ENCODE measurements at places on chromosomes 3 and 15.

DNA sequence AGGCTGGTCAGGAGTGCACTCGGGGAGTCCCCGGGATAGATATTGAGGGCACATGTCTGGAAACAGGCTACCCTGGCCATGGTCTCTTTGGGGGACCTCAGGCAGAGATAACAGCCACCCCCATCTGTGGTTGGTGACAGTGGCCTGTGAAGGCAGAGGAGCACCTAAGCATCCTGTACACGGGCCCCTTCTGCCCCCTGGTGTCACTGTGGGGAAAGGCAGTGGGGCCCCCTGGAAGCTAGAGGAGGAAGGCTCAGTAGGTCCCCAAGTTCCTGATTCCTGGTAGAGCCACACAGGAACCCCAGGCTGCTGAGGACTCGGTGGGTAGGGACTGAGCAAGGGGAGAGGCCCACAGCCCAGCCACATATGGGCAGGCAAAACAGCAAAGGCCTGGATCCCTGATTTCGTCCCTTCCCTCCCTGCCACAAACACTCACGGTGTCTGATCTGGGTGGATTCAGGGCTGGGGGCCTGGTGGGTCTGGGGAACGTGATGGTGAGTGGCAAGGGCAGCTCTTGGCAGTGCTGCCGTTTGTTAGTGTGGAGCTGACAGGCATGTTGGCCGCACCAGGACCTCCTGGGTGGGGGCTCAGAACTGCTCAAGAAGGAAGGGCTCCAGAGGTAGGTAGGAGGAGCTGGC lies 14.1 kb upstream of the CXCR6 start:
- DNase-seq: peak; percentile 59

DNA sequence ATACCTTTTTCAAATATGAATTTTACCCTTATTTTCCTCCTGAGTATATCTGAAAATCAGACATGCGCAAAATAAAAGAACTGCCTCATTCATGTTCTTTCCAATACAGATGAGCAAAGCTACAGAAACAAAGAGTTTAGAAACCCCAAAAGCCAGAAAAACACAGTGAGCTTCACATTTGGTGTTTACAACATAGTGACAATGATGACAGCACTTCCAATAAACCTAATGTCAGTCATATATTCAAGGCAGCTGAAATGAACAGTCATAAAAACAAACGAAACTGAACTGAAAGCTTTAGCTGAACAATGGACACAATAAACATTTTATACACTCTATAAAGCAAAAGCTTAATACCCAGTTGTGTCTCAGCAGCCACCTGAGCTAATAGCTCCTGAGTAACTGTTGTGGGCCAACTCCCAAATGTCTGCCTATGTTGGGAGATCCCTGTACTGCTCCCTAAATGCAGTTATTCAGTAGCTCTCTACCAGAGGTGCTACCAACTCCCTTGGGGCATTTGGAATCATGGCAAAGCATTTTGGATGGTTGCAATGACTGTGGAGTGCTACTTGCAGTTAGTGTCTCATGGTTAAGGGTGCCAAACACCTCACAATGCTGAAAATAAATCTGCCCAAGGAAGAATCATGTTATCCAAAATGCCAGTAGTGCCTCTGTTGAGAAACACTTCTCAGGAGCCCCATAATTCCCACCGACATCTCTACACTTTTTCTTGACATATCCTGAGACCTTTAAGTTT lies 131.5 kb downstream of the TGFBR2 start:
- no peak for DNase-seq

DNA sequence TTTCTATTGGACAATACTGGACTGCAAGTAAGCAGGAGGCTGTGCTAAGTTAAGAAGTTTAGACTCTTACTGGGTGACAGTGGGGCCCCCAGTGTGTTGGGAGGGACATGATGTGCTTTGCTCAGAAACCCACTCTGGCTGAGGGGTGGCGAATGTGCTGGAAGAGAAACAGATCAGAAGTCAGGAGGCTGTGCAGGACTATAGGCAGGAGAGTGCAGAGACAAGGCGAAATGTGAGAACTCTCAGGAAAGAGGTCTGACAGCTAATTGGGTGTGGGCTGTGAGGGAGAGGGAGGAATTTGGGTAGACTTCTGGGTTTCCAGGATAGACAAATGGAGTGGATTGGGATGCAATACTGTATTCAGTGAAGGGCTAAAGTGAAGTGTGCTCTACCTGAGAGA lies 12.0 kb downstream of the SLC24A1 start:
- no peak for DNase-seq

DNA sequence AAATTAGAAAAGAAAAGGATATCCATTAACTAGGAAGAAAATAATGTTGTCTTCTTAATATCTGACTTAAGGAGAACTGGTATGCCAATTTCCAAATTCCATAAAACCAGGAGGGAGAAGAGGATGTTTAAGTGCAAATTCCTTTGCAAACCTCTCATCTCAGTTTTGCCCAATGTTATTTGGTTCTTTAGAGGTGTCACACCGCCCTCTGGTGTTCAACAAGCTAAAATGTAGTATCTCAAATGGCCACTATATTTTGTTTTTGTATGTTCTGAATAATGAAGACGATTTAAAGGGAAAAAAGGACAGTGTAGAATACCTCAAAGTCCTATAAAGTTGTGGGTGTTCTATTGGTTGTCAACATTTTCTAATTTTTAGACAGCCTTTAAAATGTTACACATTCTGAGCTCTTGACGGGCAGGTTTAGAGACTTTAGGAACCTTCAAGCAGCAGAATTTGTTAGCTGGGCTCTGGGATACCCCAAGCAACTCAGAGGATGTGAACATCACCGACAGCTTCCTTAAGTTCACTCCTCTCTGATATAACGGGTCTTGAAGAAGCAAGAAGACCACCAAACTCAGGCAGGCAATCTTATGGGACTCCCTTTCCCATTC lies 458.3 kb downstream of the MFSD1 start:
- DNase-seq: peak; percentile 34

DNA sequence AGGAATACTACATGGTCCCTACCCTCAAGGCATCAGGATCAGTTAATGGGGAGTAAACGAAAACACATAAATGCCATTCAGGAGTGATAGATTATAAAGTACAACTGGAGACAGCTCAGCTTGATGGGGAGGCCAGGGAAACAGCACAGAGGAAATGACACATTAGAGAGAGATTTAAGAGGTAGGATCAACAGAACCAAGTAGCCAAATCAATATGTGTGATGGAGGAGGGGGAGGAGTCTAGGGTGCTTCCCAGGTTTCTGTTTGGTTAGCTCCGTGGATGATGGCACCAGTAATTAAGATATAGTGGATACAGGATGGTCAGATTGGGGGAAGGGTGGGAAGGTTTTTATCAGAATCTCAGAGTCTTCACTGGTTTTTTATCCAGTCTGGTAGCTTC lies 229.5 kb upstream of the ROPN1 start:
- no peak for DNase-seq

GRCh38 chr3:77536038-77536775 lies 496.3 kb downstream of the ROBO2 start:
- no peak for DNase-seq

GRCh38 chr3:187765342-187765741 lies 20.1 kb upstream of the BCL6 start:
- no peak for DNase-seq

GRCh38 chr3:192818126-192818525 lies 90.8 kb upstream of the FGF12 start:
- no peak for DNase-seq

DNA sequence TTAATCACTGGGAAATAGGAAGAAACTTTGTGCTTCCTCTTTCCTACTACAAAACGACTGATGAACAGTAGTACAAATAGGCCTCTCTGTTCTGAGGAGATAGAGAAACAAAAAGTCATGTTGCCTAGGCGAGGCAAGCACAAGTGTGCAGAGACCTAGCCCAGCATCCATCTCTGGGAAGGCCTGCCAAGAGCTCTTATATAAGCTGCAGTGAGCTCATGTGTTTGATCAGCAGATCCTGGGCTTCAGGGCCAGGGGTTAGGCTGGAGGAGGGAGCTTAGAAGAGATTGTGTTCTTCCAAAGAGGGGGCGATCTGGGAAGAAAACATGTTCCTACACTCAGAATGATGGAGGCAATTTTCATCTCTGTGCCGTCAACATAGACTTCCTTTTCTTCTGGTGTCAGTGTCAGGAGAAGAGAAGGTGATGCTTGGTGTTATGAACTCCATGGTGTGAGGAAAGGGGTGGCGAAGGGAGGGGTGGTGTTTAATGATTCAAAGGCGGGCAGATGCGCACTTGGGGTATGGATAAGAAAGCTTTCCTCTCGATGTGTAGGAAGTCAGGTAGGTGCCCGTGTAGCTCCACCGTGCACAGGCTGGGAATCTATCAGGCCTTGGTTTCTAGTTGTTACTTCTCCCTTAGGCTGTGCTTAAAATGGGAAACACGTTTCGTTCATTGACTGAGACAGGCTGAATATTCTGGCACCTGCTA lies 29.5 kb upstream of the ETV5 start:
- DNase-seq: no peak

GRCh38 chr3:52238761-52239701 lies at the start of gene TWF2:
TWF2 (minus strand) TSS chr3:52239158; CDS start chr3:52239016, 142 bp downstream.
- DNase-seq: peak; percentile 87

- no peak for DNase-seq
Observed at GRCh38 chr3:141343865-141344271, 24.4 kb upstream of the ZBTB38 start.

DNA sequence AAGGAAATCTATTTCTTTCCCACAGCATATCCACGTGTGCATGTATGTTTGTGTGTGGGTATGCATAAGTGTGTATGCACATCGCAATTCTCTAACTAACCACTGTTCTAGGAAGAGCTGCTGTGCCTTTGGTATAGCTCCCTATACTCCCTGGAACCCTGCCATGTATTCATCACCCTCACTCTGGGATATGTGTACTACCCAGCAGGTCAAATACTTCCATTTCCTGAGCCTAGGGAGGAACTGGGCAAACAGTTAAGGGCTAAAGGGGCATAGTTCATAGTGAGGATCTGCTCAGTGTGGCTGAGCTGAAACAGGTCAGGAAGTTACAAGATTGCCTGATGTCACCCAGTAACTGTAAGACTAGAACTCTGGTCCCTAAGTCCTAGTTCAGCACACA lies 260.4 kb downstream of the RPLP1 start:
- DNase-seq: no peak

- no peak for DNase-seq
Observed at GRCh38 chr3:16071206-16071605, 103.3 kb upstream of the GALNT15 start.

DNA sequence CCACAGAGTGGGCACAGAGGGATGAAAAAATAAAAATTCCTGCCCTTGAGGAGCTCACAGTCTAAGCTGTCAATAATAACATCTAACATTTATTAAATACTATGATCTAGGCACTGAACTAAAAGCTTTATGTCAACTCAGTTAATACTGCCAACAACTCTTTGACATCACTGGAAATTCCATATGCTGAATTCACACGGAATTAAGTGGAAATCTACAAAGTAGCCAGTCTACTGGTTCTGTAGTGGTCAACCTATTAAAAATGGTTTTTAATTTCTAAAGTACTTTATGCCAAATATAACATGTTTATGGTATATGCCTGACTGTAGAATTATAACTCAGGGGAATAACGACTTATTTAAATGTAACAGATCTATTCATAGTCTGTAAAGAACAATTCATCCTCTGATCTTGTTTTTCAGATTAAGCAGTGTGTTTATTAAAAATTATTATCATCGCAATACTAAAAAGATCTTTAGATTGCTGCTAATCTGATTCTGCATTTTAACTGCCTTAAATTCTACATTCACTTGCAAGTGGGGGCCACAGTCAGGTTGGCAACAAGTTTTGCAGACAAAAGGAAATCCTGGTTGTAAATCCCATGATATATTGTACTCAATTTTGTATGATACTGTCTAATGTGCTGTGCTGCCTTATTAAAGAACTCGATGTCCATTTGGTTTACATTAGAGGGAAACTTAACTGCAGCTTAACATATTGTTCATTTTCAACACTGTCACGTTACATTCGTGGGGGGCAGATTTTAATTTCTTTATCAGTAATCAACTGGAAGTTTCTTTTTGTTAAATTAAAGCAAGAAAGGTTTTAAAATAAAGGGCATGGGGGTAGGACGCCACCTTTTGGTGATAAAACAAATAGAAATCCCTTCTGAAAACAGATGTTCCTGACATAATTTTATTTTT lies 2.6 kb upstream of the FOXP1 start:
- DNase-seq: peak; percentile 9

- no peak for DNase-seq
Observed at GRCh38 chr3:138493804-138494606, 59.6 kb downstream of the ESYT3 start.

DNA sequence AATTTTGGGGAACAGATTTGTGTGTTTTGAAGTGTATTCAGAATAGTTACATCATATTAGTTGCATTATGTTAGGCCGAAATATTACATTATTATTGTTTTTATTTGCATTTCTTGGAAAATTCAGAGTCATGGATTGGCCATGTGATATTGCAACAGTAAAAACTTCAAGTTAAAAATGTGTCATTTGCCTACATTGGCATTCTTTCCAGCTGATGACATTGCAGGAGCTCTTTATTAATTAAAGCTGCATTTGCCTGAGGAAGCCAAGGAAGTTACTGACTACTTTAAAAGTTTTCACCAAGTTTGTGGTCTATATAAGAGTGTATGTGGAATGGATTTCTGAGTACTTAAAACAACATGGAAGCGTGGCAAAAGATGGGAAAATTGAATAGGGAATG lies 726.4 kb upstream of the SGO1 start:
- no peak for DNase-seq

DNA sequence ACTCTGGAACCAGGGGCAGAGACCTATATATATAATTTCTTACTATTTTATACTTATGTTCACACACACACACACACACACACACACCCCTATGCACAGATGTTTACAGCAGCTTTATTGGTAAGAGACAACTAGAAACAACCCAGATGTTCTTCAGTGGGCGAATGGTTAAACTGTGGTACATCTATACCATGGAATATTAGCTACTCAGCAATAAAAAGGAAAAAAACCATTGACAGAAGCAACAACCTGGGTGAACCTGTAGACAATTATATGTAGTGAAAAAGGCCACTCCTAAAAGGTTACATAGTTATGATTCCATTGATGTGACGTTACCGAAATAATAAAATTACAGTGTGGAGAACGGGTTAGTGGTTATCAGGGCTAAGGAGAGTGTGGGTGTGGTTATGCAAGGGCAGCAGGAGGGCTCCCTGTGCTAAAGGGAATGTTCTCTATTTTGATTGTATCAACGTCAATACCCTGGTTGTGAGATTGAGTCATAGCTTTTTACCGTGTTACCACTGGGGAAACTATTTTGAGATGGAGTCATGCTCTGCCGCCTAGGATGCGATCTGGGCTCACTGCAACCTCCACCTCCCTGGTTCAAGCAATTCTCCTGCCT lies 85.5 kb downstream of the FLNB start:
- no peak for DNase-seq
